ENCODE measurements at places on chromosomes 7 and 10. TPM values are rescaled to one million over a fixed set of nuclear protein-coding genes. Genes with fewer than 3 reads are reported as not detected.
A peak's percentile ranks its signal among the peaks of the same experiment; 100 is the strongest.

GRCh38 chr7:45970454-45970853 lies 49.4 kb upstream of the IGFBP3 start:
- DNase-seq = no peak

- no peak for DNase-seq
Measured at GRCh38 chr10:2425320-2425719, 642.0 kb upstream of the PFKP start.

DNA sequence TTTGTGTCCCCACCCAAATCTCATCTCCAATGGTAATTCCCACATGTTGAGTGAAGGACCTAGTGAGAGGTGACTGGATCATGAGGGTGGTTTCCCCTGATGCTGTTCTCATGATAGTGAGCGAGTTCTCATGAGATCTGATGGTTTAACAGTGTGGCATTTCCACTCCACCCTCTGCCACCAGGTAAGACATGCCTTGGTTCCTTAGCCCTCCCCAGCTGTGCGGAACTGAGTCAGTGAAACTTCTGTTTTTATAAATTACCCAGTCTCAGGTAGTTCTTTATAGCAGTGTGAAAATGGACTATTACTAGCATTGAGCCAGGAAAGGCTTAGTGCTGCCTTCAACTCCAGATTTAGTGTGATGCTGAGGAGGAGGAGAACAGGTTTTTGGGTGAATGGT lies 222.2 kb downstream of the ADRA2A start:
- no peak for DNase-seq

GRCh38 chr7:54330216-54330800 lies 211.9 kb upstream of the VSTM2A start:
- DNase-seq = no peak

- DNase-seq = peak; percentile 90
Measured at GRCh38 chr10:89342206-89342958, 14.6 kb downstream of the IFIT3 start.

DNA sequence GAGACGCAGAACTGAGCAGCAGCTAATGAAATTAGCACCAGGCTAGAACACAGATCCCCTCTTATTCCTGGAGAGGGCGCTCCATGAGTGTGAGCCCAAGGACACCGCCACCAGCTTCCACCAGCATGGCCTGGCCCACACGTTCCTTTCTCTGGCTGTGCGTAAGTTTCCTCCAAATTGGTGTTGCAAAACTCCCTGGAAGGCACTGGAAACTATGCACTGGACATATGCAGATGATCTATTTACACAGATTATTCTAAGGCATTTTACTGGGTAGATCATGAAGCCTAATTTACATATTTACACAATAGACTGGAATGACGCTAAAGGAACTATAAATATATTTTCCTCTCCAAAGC lies 455.6 kb upstream of the FOXK1 start:
- no peak for DNase-seq

Gene OLAH
- total RNA-seq = 2.1 TPM

- no peak for DNase-seq
Measured at GRCh38 chr10:103861505-103861904, 6.1 kb upstream of the SH3PXD2A start.

Gene UCN3
- not detected for total RNA-seq

Gene DPYSL4
- total RNA-seq = 0.31 TPM

- DNase-seq = peak; percentile 52
Measured at GRCh38 chr10:78420946-78421735, 387.5 kb downstream of the RPS24 start.

DNA sequence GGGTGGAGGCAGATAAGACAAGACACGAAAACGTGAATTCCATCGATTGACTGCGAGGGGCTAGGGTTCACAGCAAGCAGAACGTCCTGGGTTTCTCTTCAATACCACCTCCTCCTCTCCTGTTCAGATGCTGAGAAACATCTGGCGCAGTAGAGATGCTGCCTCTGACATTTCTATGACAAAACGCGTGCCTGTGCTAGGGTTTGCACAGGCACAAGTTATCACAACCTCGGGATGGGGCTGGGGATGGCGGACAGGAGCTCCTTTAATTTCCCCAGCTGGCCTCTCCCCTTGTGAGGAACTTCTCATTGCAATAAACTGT lies 99.8 kb upstream of the SVIL start:
- no peak for DNase-seq

DNA sequence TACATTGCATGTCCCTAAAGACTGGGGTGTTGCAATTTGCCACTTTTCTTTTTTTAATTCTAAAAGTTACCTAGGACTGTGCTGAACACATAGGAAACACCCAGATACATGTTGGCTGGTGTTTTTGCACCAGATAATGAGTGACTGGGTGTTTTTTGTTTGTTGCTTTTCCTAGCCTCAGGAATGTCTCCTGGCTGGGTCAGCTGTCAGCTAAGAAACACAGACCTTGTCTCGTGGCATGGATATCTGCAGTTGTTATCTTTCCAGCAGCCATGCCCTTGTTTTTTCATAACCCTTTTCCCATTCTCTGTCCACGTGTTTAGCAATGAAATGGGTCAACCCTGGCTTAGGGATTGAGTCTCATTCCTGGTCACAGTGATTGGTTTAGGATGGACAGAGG lies 433.9 kb upstream of the ZMIZ1 start:
- no peak for DNase-seq

DNA sequence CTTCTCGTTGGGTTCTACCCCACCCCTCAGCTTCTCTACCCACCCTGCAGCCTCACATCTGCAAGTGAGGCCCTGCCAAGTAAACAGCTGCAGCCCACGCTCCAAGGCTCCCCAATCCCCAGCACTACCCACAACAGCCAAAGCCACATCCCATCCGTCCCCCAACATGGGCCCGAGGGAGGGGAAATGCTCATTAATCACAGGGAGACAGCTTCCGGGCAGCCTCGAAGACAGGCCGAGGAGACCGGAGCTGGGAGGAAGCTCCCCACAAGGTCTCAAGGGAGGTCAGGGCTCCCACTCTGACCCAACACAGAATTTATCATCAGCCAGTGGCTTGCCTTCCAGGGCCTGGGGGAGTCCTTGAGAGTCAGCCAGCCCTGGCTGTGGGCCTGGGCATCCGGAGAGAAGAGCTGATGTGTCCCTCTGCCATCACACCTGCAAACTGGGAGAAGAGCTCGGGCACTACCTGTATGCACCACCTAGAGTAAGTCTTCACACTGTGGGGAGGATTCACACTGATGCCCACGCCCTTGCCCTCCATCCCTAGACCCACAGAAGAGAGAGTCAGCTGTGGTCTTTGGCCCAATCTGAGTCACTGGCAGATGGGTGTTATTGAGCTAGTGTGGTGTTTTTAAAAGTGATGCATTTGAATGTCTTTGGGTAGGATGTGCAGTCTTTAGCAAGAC lies 115.5 kb upstream of the ZMIZ1 start:
- DNase-seq = no peak

DNA sequence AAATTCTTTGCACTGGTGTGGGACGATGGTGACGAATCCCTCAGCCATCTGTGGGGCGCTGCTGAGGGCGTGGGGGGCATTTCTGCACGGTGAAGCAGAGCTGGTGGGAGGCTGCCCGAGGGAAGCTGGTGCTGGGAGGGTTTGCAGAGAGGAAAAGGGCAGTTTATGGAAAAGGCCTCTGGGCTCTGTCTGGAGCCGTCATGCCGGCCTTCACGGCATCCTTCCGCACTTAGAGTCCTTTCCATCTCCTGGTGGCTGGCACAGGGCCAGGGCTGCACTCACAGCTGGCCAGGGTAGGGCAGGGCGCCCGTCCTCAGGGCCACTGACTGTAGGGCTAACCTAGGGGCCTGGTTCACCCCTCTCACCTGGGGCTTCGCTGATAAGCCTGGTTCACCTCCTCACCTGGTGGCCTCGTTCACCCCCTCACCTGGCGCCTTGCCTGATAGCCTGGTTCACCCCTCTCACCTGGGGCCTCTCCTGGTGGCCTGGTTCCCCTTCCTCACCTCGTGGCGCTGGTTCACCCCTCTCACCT lies 598 bp upstream of the AMZ1 start:
- no peak for DNase-seq

- DNase-seq = no peak
Measured at GRCh38 chr7:145339319-145339718, 503.5 kb upstream of the TPK1 start.

Gene OIT3
- not detected for total RNA-seq

DNA sequence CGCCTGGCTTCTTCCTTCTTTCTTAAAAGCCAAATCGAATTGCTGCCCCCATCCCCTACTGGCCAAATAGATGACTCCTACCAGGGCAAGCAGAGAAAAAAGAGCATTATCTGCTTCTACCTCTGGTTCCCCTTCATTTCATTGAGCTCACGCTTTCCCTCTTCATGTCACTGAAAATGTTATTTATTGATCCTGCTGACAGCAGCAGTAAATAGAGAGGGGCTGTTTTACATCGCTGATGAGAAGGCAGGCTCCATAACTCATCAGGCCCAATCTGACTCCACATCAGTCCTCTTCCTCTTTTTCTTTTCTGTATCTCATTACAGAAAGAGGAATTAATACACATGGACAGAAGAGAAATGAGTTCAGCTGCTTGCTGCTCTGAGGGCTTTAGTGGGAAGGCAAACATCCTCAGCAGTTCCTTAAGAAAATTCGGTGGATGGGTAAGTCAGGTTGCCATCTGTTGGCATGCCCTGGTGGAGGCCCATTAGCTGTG lies 904.1 kb downstream of the KCNMA1 start:
- DNase-seq = no peak

Gene HOXA9
- total RNA-seq = 7.1 TPM

DNA sequence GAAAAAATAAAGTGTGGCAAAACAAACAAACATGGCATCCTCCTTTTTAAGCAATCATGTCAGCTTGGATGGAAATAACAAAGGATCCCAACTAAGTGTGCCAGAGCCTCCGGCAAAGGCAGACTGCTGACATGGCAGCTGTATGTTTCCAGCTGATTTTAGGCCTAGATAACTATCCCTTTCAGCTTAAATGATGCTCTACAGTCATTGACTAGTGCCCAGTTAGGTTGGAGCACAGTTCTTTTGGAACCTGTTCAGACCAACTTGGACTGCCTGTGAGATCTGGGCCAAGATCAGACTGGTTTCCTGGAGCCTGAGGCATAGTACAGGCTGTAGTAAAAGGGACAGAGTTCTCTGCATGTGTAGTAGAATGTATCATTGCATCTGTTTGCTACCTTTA lies 128.7 kb downstream of the DYNC1I1 start:
- no peak for DNase-seq

DNA sequence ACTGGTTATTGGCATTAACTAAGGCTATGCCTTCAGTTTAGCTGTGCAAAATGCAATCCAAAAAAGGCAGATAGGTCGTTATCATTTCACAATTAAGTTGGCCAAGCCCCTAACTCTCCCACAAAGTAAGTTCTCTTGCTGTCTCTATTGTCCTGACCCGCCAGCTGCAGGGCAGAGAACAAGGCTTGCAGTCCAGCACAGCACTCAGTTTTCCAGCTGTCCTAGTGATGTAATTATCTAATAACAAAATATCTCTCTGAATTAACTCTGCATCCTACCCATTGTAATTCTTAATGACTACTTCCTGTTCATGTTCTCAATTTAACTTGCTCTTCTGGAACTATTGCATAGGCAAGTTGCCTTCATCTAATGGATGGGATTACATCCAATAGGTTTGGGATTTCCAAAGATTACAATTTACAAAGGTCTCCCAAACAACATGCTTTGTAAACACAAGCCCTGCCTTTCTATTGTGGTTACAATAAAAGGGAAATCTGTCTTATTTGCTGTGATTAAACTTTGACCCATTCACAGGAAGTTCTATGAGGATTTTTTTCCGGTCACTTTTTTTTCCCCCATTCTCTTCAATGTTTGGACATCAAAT lies 55.2 kb downstream of the CDK6 start:
- DNase-seq = no peak

- DNase-seq = no peak
Measured at GRCh38 chr7:134447383-134447782, 11.5 kb downstream of the AKR1B1 start.

DNA sequence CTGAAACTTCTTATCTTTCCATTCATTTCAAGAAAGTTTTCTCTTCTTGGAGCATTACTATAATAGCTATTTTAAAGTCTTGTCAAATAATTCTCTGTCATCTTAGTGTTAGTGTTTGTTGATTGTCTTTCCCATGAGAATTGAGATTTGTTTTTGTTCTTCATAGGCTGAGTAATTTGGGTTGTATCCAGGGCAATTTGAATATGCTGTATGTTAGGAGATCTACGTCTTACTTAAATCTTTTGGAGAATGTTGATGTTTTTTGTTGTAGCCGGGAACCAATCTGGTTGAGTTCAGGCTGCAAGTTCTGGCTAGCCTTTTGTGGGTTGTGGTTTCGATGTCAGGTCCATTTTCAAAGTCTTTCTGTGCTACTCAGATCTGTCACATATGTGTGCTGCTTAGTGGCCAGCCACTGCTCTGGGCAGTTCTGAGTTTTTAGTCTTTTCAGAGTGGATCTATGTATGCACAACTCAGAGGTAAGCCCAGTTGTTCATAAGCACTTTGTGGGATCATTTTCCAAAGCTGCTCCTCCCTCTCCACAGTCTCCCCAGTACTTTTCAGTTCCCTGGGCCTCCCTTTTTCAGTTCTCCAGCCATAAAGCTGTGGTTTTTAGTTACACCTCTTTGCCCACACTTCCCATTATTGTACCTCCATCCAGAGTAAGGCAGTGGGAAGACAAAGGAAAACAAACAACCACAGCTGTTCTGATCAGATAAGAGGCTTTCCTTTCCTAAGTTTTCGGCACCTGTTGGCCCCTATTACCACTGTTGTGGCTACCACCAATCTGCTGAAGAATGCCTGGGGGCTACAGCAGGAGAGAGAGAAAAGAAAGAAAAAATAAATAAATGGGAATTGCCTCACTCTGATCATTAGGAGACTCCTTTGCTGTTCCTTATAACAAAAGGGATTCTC lies 4.7 kb upstream of the CCNJ start:
- no peak for DNase-seq

DNA sequence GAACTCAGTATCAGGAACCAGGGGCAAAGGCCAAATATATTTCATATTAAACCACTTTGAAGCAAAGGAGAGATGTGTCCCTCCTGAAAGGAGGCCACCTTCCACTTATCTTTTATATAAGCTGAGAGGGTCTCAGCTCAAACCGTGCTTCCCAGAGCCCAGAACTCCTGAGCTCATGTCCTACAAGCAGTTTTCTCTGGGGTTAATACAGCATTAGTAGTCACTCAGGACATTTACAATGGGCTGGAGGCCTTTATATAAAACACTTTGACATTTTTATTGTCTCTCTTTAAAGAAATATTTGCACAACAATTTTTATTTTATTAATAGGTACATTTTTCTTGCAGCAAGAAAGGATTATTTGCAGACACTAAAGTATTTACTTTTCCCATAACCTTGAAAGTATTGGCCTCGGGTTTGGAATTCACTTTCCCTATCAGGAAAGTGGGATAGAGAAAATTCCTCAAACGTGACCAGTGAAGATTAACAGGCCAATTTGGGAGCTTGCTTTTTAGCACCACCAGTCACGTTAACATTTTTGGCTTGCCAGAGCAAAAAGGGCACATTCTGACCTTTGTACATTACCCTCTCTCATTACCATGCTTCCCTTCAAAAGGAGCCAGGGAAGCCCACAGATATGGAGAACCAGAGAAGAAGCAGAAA lies 464.9 kb upstream of the NRP1 start:
- no peak for DNase-seq

GRCh38 chr7:102415685-102416225 lies 17.6 kb upstream of the ORAI2 start:
- DNase-seq = no peak

All from sciatic nerve (tissue), 2 donors.